NCI-H345 (cell line): ENCODE measurements at places on chromosomes 1 and 21.

DNA sequence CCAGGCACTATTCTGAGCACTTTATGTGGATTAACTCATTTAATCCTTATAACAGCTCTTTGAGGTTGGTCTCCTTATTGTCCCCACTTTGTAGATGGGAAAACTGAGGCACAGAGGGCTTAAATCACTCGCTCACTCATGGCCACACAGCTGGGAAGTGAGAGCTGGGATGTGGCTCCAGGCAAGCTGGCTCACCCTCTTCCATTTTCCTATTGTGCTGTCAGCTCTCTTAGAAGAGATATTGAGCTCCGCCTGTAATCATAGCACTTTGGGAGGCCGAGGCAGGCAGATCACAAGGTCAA lies 3.8 kb upstream of the COL8A2 start:
- no peak for DNase-seq

DNA sequence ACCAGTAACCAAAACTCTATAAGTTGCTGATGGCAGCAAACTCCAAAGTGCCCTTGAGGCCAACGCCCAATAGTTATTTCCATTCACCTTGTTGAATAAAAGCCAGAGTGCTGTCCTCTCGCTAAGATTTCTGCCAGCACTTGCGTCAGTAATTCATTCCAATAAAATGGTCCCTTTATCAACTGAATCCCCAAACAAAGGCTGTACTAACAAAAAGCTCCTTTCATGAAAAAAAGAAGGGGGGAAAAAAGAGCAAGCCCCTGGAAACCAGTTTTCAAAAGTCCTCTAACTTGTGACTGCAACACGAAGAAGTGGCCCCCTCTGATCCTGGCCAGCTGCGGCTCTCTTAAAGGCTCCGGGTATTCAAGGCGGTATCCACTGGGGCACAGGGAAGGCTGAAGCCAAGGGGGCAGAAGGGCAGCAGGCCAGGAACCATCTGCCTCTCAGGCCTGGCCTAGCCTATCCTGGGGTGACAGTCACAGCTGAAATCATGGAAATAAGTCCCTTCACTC lies 55.8 kb upstream of the ZNF326 start:
- no peak for DNase-seq

DNA sequence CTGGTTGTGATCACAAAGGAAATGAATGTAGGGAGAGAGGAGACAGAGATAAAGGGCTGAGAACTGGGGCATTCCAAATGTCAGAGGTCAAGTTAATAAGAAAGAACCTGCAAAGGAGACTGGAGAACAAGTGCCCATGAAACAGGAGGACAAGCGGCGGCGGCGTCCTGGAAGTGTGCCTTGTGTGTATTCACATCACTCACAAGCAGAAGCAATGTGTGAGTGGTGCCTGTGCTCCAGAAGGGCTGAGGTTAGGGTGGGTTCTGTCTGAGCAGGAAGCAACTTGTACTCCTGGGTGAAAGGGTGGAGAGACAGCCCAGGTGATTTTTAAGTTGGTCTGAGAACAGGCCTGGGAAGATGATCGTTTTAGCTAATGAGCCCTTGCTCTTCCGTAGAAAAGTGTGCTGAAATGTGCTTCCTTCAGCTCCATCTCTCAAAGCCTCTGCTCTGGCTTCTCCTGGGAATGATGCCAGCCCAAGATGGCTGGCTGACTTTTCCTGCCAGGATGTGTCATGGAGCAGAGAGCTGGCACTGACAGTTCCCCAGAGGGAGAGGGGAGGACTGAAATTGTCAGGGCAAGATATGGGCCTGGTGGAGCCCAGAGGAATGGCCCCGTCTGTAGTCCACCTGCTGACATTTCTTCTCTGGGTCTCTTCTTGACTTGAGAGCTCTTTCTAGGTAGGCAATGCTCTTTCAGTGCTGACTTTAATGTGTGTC lies 25.1 kb upstream of the PLEKHA6 start:
- DNase-seq: no peak

DNA sequence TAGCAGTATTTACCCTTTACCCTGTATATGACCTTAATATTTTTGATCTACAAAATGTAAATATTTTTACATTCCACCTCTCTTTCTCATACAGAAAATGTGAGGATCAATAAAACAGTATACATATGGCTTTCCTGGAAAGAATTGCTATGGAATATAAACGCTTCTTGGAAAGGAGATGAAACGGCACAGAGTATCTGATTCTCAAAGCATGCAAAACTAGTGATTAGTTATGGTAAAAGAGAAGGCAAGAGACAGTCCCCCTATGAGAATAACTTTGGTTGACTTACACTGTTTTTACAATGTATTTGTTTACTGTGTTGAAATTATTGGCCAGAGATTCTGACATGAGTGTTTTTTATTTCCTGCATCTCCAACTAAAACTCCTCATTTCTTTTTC lies 204.6 kb upstream of the C21orf91 start:
- DNase-seq: no peak

DNA sequence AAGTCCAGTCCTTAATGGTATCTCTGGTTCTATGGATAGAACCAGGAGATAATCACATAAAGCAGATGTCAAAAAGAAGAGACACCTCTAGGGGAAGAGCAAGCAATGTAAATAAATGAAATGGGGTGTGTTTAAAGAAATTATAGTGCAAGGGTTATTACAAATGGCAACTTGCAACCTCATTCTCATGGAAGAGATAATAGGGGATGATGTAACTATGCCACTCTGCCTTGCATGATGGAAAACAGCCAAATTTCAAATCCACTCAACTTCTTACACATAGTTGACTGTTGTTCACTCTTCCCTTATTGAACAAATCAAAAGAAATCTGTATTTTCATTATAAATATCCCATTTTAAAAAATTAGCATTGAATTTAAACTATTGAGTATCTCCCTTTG lies 274.0 kb upstream of the TMPRSS15 start:
- DNase-seq: peak; percentile 8

DNA sequence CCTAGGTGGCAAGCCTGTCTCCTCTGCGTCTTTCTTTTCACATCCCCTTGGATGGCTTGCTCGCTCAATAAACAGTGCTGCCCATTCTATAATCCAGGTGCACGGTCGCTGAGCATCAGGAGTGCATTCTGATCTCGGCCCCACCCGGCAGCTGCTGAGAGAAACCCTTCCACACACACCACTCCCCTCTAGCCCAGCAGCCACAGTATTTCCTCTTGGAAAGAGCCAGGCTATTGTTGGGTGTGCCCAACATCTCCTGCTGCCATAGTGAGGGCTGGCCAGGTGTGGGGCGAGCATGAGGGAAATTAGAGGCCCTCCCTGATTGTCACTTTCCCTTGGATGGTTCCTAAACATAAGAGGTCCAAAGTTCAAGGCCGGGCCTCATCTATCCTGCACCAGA lies 24.7 kb downstream of the GPA33 start:
- DNase-seq: peak; percentile 53

- DNase-seq: no peak
Measured at GRCh38 chr1:58592522-58593134, 15.6 kb upstream of the TACSTD2 start.

GRCh38 chr1:223331929-223332328 lies 32.0 kb downstream of the SUSD4 start:
- DNase-seq: no peak

DNA sequence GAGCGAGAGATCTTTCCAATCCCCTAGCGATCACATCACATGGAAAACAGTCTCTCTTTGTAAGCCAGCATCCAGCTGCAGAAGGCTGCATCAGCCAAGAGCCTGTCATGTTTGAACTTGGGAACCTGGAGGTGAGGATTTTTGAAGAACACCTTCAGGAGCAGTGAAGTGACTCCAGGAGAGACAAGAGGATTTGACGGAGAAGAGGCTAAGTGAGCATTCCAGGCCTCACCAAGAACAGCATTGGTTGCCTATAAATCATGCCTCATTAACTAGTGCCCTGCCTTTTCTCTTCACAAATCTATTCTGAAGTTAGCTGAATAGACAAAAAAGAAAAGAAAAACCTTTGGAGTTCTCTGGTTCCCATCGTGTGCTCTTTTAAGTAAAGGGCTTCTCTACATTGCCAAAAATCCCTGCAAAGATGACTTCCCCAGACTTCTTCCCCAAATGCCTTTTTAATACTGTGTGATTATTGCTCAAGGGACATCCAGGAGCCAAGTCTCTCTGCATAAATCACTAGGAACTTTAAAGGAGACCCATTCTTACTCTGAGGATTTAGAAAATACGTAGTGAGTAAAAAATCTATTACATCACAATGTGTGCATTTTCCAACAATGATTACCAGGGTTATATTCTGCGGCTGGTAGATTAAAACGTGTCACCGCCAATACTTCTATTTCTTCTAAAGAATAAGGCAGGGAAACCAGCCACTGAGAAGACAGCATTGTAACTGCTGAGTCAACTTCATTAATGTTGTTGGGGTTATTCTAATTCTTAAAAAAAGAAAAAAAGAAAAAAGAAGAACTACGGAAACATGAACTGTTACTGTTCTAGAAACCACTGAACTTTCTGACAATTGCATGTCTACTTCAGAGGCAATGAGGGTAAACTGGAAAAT lies 95.2 kb downstream of the KIF14 start:
- no peak for DNase-seq

DNA sequence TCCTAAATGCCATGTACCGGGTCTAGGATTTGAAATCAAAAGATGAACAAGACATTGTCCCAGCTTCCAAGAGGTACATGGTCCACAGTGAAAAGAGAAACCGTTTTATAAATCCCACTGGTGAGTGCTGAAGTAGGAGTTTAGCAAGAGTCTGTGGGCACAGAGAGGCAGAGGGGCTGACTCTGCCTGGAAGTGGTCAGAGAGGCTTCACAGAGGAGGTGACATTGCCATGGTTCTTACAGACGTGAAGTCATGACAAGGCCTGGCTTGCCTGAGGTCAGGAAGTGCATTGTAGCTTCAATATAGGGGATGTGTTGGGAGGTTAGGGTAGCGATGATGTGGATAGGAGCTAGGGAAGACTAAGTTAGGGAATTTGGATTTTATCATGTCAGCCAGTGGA lies 28.4 kb downstream of the MAPKAPK2 start:
- DNase-seq: no peak

DNA sequence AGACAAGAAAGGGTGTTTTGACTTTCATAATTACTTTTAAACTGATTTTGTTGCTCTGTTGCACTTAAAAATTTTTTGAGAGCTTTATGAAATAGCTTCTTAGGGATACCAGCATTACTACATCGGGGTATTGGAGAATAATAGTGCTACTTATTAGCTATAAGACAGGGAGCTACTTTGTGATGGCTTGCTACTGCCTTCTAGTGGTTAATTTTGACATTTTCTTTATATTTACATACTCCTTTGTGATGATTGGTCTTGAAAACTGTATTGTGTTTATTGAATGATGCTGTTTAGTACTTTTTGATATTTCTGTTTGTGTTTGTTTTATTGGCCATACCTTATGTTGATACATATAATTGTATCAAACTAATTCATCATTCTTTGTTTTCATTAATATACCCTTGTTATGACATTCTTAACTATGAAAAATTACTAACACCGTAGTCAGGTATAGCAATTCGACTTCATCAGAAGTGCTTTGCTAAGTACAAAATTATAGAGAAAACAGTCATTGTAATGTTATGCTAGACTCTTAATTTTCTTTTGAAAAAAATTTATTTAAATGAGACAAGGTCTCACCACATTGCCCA lies 85.5 kb downstream of the CLIC4 start:
- peak; percentile 63 for DNase-seq

DNA sequence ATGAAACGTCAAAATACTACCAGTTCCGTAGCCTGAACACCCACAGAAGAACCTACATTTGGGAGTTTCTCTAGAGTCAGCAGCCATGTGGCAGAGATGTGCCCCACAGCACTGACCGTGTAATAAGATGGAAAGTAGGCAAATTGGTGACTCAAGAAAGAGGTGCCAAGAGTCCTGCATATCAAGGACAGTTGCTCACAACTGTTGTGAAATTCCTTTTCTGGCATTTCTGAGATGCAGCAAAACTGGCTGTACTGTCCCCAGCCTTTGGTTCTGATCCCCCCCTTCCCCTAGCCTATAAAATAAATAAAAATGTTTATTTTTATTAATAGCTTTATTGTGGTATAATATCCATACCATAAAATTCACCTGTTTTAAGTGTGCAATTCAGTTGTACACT lies 324.0 kb downstream of the PCP4 start:
- no peak for DNase-seq

DNA sequence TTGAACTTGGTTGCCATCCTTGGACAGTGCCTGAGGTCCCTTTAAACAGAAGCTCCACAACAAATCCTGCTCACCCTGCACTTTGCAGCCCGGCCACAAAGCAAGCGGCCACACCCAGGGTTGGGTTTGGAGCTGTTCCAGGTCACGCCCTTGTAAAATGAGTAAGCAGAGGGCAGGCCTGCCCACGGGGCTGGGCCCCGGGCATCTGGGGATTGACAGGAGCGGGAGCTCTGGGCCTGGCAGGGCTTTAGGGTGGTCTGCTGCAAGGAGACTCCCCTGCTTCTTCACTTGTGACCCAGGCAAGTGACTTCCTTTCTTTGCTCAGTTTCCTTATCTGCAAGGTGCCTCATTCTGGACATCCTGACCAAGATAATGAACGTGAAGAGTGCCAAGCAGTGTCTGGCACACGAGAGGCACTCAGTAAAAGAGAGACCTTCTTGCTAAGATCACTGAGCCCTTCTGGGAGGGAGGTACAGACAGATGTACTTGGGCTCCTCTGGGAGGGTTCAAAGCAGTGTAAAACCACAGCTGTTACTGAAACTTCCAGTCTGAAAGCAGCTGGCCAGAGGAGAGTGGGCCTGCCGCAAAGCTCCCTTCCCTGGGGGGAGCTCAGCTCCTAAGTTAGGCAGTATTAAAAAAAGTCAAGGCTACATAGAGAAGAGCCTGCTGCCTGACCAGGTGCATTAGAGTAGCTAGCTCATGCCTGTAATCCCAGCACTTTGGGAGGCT lies 2.6 kb downstream of the E2F2 start:
- peak; percentile 91 for DNase-seq

GRCh38 chr1:62467092-62467491 lies 30.2 kb downstream of the USP1 start:
- DNase-seq: no peak

- DNase-seq: no peak
Measured at GRCh38 chr21:43723648-43724047, 4.7 kb downstream of the PDXK start.

DNA sequence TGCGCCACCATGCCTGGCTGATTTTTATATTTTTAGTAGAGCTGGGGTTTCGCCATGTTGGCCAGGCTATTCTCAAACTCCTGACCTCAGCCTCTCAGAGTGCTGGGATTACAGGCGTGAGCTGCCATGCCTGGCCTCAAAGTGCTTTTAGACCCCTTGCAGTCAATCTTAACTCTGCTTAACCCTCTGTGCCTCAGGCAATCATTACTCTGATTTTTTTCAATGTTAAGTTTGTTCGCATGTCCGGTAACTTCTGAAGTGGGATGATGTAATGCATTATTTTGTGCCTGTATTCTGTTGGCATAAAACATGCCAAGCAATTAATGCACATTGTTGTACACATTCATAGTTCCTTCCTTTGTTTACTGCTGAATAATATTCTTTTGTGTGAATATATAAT lies 18.6 kb downstream of the SMG7 start:
- DNase-seq: no peak
